Activated naive CD8-positive, alpha-beta T cell treated with anti-CD3 and anti-CD28 coated beads, Interleukin-2, amount 10 ng/mL, durations not matched to agents 7 days and 5 days (primary cell): ENCODE measurements at places on chromosomes 6 and 20.

- no peak for DNase-seq
Measured at GRCh38 chr20:54189630-54190029, 15.8 kb upstream of the CYP24A1 start.

- no peak for DNase-seq
Measured at GRCh38 chr6:122081921-122082320, 317.5 kb upstream of the HSF2 start.

- no peak for DNase-seq
Measured at GRCh38 chr6:75504465-75505222, 11.0 kb upstream of the FILIP1 start.

GRCh38 chr6:135149376-135149775 is 31.7 kb upstream of the MYB start:
- no peak for DNase-seq

DNA sequence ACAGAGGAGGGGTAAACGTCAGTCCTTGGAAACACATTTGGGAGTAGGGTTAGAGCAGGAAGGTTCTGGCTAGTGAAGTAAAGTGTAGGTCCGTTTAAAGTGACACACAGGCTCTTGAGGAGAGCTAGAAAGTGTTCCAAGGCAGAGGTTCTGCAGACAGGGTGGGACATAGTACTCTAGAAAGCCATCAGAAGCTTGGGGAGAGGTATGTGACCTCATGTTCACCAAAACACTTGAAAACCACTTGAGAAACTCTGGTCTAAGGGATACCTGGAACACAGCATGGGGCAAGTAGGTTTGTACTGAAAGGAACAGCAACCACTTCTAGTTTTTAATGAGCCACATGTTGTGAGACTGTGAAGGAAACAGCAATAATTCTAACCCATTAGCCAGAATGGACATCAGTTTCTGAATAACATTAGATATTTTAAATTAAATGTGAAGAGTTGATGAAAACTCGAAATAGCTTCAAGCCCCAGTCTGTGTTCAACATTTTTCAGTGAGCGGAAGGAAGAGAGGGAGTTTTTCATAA is 49.0 kb downstream of the SOBP start:
- DNase-seq = no peak

GRCh38 chr20:37901240-37901639 is 1.7 kb upstream of the VSTM2L start:
- DNase-seq = no peak

DNA sequence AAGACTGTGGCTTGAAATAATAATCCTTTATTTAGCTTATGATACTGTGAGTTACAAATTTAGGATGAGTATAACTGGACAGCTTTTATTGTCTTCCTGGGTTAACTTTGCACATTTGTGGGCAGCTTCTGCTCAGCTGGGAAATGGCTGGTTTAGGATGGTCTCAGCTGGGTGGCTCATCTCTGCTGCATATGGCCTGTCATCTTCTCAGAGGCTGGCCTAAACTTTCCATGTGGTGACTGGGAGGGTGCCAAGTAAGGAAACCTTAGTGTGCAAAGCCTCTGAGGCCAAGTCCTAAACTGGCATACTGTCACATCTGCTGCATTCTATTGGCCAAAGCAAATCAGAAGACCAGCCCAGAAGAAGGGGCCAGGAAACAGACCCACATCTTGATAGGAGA is 40.2 kb downstream of the BTBD3 start:
- no peak for DNase-seq

- DNase-seq = no peak
Measured at GRCh38 chr20:1946762-1947534, 46.9 kb downstream of the PDYN start.

DNA sequence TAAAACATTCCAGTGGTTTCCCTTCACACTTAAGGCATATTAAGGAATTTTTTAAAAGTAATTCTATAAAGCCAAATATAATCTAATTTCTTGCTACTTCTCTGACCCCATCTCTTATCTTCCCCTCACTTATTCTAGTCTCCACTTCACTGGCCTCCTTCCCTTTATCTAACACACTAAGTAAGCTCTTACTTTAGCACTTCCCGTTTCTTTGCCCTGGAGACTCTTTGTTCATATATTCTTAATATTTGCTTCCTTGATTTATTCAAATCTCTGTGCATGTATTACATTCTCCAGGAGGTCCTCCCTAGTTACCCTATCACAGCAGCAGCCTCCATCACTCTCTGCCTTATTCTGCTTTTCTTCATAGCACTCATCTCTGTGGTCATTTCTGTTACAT is 20.3 kb downstream of the GTPBP2 start:
- DNase-seq = no peak

DNA sequence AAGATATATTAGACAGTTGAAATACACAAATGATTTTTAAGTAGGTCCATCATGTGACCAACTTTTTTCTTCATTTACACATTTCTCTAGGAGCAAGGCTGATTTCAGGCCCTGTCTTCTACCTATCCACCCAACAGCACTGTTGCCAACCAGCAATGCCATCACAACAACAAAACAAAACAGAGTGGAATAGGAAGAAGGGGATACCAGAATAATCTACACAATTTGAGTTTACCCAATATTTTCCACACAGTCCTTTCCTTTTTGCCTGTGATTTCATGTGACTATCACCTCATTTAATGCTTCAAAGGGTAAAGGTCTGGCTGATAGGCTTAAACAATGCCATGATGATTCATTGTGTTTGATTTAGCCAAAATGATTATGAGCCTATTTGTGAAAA is 94.9 kb downstream of the MTFR2 start:
- DNase-seq = no peak

GRCh38 chr20:45061244-45061643 is 39.7 kb downstream of the KCNS1 start:
- DNase-seq = no peak

DNA sequence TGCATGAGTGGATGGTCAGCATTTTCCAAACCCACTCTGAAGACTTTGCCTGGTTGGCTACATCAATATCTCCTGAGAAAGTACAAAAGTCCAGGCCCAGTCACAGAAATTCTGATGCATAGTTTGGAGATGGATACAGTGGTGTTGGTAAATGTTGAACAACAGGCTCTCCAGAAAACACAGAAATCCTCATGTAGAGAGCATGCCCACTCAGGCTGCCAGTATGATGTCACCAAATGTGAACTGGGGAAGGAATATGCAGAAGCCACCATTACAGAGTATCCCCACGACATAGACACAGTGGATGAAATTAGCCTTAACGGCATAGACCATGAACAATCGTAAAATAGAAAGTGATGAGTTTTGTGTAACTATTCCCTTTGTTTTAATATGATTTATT is 97.1 kb upstream of the NXT1 start:
- DNase-seq = no peak

- DNase-seq = no peak
Measured at GRCh38 chr6:149303468-149303867, 14.0 kb upstream of the TAB2 start.

DNA sequence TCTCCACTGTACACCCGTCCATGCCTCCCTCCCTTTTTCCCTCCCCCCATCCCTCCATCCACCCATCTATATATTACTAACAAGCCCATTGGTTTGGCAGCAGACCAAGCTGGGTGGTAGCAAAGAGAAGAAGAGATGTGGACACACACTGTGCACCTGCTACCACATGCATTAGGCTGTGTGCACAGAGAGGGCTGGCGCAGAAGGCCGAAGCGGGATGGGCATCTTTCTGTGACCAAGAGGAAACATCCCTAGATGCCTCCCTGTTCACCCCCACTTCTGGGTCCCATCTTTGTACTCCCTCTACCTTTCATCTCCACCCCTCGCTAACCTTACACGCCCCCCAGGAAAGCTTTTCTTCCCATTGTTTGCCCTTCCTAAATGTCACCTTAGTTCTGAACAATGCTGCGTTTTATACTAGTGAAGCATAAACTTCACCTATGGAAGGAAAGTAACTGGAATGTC is 64.9 kb upstream of the AFDN start:
- no peak for DNase-seq
